Left ventricle myocardium superior (tissue), 1 donor: ENCODE measurements at places on chromosomes 4 and X.

- DNase-seq: no peak
Observed at GRCh38 chrX:153648358-153649177, 1.6 kb downstream of the DUSP9 start.

GRCh38 chrX:13659063-13659462, 6.1 kb downstream of the TCEANC start:
- no peak for DNase-seq

DNA sequence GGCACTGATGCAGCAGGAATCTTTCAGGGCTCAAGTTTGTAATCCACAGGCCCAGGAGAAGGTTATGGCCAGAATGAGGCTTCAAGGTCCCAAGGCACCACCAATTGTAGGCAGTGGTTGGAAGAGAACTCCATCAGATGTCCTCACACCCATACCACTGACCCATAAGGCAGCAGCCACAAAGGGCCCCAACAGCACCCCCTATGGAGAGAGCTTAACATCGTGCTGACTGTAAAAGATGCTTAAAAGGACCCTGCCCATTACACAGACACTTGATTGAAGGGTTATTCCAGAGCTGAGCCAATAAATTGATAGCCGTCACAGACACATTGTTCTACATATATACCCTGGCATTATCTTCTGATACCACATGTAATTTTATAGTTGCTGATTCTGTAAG, 113.7 kb downstream of the SOWAHB start:
- no peak for DNase-seq

GRCh38 chr4:39568805-39569204, 41.6 kb upstream of the UGDH start:
- DNase-seq: no peak

DNA sequence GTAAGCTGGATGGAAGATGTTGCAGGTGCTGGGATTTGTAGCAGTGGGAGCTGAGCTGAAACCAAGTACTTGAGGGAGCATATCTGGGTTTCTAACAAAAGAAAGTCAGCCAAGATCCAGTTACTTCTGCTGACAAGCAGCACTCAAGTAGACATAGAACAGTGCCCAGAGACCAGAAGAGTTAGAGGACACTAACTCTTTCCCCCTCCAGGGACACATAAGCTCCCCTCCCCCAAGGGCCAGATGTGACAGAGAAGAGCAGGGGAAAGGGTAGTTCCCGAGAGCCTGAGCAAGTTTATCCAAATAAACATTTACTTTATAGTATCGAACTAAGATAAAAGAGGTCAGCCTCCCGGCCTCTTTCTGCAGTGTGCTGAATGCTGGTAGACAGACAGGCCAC, 12.2 kb downstream of the TRPC3 start:
- DNase-seq: peak; percentile 20

- no peak for DNase-seq
Observed at GRCh38 chrX:22206781-22207180, 65.9 kb upstream of the CBLL2 start.

- no peak for DNase-seq
Observed at GRCh38 chr4:70734971-70735370, 13.2 kb downstream of the RUFY3 start.

GRCh38 chrX:17187136-17187756, 187.8 kb upstream of the NHS start:
- peak; percentile 27 for DNase-seq

GRCh38 chr4:18025288-18025687, 3.7 kb upstream of the LCORL start:
- no peak for DNase-seq
